ENCODE measurements at places on chromosomes 7 and 10.

DNA sequence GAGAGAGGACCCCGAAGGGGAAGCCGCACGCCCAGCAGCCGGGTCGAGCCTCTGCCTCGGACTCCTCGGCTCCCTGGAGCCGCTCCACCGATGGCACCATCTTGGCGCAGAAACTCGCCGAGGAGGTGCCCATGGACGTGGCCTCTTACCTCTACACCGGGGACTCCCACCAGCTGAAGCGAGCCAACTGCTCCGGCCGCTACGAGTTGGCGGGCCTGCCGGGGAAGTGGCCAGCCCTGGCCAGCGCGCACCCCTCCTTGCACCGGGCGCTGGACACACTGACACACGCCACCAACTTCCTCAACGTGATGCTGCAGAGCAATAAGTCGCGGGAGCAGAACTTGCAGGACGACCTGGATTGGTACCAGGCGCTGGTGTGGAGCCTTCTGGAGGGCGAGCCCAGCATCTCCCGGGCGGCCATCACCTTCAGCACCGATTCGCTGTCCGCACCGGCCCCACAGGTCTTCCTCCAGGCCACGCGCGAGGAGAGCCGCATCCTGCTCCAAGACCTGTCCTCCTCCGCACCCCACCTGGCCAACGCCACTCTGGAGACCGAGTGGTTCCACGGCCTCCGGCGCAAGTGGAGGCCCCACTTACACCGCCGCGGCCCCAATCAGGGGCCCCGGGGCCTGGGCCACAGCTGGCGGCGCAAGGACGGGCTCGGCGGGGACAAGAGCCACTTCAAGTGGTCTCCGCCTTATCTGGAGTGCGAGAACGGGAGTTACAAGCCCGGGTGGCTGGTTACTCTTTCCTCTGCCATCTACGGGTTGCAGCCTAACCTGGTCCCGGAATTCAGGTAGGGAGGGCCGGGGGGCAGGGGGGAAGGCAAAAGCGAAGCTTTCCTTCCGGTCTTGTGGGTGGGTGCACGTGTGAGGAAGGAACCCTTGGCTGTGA is 973 bp downstream of the GPR158 start:
- DNase-seq, result no peak

GRCh38 chr7:99035723-99036545 is 108.0 kb downstream of the SMURF1 start:
- DNase-seq, result no peak

DNA sequence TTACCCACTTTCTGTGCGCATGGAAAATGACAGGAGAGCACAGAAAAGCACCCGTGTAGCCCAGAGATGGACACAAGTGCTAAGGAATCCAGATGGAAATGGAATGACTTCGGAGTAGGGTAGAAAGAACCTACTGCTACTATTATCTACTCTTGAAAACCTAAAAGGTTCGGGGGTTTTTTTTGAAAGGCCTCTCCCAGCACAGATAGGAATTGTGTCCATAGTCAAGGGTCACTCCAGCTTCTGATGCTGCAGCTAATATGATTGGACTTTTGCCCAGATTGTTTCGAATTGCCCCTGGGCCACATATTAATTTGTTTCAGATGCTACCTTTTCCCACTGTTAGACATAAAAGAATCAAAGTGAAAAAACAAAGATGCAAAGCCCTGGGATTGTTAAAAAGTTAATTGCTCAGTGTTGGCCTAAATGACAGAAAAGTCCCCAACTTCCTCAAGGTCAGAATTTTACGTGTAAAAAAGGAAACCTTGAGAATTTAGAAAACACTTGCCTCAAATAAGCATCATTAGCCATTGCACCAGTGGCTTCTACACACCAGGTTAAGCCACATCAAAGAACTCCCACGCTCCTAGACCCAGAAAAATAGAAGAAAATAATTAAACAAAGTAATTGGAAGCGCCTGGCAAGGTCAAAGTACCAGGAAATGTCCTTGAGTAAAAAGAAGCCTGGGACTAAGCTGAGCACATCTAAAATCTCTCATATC is 40.8 kb upstream of the INSIG1 start:
- no peak for DNase-seq

GRCh38 chr10:104387130-104387888 is 33.7 kb downstream of the CFAP58 start:
- DNase-seq, result no peak

GRCh38 chr10:6504296-6504695 is 75.8 kb downstream of the PRKCQ start:
- DNase-seq, result no peak

DNA sequence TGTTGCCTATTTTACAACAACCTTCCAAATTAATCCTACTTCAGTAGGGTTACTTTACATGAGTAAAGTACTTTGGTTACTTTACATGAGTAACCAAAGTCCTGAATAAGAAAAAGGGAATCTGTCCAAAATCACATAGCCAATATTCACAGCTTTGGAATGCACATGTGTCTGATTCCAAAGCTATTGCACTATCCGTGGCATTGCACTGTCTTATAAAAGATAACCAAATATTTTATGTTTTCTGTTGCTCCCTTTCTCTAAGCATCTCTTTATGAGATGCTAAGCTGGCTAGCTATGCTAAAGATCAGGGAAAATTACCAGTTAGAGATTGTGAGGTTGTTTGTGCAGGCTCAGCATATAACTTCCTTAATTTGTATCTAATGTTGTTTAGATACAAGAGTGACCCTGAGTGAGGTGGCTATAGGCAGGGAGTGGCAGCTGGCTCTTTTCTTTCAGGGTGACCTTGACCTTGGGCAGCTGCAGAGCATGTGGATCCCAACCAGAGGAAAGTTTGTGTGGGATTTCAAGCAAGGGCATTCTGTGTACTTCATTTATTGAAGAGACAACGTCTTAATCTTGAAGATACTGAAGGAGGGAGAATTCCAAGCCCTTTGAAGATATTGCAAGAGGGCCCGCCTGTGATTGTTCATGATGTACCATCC is 366.1 kb upstream of the ANKRD30A start:
- peak; percentile 93 for DNase-seq

GRCh38 chr7:108662783-108663362 is 93.2 kb downstream of the DNAJB9 start:
- no peak for DNase-seq

DNA sequence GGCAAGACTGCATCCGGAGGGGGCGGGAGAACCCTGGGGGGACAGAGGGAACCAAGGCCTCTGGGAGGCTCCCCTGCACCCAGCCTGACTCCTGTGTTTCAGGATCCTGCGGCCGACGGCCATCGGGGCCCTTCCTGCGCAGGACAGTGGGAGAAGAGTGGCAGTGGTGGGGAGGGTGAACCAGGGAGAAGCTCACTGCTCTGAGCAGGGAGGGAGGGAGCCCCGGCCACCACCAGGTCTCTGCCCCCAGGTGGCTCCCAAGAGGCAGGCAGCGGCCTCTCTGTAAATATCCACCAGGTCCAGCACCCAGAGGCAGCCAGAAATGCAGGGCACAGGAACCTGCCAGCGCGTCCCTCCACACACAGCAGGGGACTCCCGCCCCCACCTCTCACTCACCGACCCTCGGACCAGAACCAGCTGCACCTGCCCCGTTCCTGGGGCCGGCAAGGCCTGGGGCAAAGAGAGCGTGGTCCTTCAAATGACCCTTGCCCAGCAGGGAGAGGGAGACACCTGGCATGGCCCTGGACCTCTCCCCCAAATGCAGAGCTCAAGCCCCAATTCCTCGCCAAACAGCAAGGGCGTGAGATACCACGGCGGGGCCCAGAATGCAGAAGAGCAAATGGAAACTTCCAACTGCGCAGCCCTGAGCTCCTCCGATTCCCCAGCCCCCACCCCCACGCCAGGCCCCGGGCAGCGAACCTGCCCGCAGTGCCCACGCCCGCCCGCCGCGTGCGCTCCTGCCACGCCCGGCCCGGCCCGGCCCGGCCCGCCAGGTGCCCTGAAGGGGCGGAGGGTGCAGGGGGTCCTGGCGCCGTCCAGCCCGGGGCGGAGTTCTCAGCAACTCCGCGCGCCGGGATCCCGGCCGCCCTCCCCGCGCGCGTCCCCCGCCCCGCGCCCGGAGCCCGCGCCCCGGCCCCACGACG is 805 bp downstream of the RASGEF1A start:
- DNase-seq, result no peak

GRCh38 chr10:10532826-10533225 is 484.8 kb upstream of the CELF2 start:
- DNase-seq, result peak; percentile 27

DNA sequence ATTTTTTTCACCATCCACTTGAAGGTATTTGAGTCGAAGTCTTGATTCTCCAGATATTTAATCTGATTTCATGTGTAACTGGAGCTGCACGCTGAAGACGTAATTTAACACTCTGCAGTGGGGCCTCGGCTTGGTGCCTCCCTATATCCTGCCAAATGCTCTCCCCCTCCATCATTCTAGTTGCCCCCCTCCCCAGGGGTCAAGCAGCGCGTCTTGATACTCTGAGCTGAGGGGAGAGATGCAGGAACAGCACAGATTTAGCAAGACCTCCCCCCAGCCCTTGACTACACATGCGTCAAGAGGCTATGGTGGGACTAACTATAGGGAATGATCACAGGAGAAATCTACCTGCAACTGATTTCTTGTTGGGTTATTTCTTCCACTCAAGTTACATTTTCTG is 85.8 kb downstream of the PRPF18 start:
- DNase-seq, result no peak

DNA sequence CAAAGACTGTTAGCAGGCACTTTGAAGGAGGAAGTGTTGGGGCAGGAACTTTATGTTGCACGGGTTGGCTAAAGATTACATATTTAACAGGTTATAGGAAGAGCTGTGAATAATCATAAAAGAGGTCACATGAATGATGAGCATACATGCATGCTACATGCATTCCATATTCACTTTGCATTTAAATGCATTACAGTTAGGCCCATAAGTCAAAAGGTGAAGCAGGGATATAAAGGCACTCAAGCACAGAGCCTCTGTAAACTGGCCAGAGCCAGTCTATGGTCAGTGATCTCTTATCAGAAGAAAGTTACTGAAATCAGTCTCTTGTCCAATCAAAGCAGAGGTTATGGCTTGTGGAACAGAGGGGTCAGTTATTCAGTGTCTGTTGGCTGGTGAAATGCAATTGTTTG is 7.3 kb upstream of the ANKRD7 start:
- DNase-seq, result no peak

DNA sequence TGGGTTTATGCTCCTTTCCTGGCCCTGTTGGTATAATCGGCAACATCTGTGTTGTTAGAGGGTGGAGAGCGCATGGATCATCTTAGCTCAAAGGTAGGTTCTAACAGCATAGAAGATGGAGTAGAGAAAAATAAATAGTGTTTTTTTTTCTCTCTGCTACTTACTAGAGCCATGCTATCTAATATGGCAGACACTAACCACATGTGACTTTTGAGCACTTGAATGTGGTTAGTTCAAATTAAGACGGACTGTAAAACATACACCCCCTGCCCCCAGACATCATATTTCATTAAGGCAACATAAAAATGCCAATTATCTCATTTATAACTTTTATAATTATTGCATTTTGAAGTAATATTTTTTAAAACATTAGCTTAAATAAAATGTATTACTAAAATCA is 525.1 kb downstream of the KIF20B start:
- no peak for DNase-seq

DNA sequence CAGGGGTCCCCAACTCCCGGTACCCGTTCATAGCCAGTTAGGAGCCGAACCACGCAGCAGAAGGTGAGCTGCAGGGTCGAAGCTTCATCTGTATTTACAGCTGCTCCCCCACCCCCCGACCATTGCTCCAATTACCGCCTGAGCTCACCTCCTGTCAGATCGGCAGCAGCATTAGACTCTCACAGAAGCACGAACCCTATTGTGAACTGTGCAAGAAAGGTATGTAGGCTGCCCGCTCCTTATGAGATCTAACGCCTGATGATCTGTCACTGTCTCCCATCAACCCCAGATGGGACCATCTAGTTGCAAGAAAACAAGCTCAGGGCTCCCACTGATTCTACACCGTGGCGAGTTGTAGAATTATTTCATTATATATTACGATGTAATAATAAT is 14.6 kb upstream of the AZGP1 start:
- DNase-seq, result no peak

- no peak for DNase-seq
Observed at GRCh38 chr10:98090822-98091221, 43.6 kb upstream of the R3HCC1L start.

DNA sequence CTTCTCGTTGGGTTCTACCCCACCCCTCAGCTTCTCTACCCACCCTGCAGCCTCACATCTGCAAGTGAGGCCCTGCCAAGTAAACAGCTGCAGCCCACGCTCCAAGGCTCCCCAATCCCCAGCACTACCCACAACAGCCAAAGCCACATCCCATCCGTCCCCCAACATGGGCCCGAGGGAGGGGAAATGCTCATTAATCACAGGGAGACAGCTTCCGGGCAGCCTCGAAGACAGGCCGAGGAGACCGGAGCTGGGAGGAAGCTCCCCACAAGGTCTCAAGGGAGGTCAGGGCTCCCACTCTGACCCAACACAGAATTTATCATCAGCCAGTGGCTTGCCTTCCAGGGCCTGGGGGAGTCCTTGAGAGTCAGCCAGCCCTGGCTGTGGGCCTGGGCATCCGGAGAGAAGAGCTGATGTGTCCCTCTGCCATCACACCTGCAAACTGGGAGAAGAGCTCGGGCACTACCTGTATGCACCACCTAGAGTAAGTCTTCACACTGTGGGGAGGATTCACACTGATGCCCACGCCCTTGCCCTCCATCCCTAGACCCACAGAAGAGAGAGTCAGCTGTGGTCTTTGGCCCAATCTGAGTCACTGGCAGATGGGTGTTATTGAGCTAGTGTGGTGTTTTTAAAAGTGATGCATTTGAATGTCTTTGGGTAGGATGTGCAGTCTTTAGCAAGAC is 115.5 kb upstream of the ZMIZ1 start:
- peak; percentile 72 for DNase-seq
